Esophagus squamous epithelium (tissue), 5 donors: ENCODE measurements at places on chromosomes 2 and 18. TPM values are rescaled to one million over a fixed set of nuclear protein-coding genes. Genes with fewer than 3 reads are reported as not detected.

GRCh38 chr2:79181617-79182016, 22.1 kb upstream of the REG3A start:
- H3K4me3 ChIP-seq, result no peak overlapping the region
- H3K27ac ChIP-seq, result no peak overlapping the region
- no peaks in the 10 kb centered on the region for H3K27me3 ChIP-seq
- H3K4me1 ChIP-seq, result no peaks in the 10 kb centered on the region
- no peak for DNase-seq

- H3K36me3 ChIP-seq, result no peaks in the 10 kb centered on the region
- H3K27me3 ChIP-seq, result no peaks in the 10 kb centered on the region
- no peak overlapping the region for H3K4me3 ChIP-seq
- no peak for DNase-seq
- H3K27ac ChIP-seq, result no peak overlapping the region
- peaks cover 31% of the 10 kb centered on the region for H3K4me1 ChIP-seq
Measured at GRCh38 chr2:68732036-68732932, 2.3 kb upstream of the ARHGAP25 start.

GRCh38 chr2:3466966-3467365, 52.4 kb downstream of the ADI1 start:
- no peaks in the 10 kb centered on the region for H3K27me3 ChIP-seq
- no peak overlapping the region for H3K4me3 ChIP-seq
- H3K27ac ChIP-seq, result no peak overlapping the region
- no peak for DNase-seq
- no peaks in the 10 kb centered on the region for H3K4me1 ChIP-seq

CRYGD gene
- total RNA-seq, result not detected

CYTIP gene
- total RNA-seq, result 3.2 TPM

LRATD1 gene
- 56.7 TPM for total RNA-seq

TNFRSF11A gene
- 1.9 TPM for total RNA-seq
